ENCODE measurements at places on chromosomes 11 and 22.

DNA sequence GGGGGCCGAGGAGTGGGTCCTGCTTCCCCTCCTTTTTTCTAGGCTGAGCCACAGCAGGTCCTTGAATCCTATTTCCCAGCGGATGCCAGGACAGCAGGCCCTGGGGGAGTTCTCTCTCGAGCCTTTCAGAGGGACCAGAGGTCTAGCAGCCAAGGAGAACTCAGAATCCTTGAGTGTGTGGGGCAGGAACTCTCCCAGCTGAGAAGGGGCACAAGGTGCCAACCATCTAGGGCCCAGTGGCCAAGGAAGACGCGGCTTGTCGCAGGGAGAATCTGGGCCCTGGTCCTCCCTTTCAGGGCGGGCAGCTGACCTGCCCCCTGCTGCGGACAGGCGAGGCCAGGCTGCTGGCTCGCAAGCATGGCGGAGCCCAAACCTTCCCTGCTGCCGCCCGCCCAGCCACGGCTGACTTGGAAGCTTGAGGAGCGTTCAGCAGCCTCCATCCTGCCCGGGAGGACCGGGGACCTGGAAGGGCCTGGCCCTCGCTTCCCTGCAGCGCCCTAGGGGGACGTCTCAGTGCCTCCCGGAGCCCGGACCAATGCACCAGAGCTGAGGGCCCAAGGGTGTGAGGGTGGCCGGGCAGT lies 972 bp upstream of the TSSC4 start:
- DNase-seq: no peak

DNA sequence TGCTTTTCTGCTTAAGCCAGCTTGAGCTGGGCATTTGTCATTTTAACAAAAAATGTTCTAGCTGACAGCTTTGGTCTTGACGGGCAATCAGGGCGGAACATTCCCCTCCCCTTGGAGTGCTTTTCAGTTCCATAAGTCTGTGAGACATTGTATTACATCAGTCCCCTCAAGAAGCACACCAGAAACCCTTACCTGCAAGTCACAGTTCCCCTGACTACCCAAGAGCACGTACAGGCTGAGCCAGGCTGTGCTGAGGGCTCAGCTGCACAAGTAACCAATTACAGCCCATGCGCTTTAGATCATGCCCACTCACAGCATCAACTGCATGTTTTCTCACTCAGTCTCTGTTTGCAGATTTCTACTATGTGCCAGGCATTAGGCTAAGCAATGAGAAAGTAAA lies 19.1 kb downstream of the HIRA start:
- DNase-seq: no peak

GRCh38 chr11:104876861-104877431 lies 21.3 kb downstream of the CASP12 start:
- no peak for DNase-seq

DNA sequence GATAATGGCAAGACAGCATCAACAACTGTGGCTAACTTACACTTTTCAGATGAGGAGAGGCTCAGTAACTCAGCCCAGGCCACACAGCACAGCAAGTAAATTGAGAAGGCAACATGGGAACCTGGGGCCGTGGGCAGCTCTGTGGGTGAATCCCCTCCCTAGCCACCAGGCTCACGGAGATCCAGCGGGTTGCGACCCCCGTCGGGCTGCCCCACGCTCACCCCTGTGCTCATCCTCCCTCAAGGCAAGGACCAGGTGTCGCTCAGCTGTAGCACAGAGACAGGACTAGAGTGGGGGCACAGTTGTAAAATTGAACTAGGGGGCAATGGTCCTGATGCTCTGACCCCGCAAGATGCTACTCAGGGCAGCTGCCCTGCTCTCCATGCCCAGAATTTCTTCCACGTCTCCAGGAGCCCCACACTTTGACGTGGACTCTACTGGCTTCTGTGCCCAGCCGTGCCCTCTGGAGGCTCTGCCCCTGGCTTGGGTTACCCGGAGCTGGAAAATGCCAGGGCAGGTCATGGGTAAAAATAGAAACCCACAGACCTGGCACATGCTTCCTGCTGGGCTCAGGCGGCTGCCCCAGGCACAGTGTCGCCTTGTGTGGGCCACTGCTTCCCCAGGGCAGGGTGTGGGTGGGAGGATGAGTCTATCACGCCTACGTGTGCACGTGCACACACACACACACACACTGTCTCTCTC lies 9.0 kb downstream of the TUBA8 start:
- DNase-seq: no peak

GRCh38 chr11:17887779-17888178 lies 125.1 kb downstream of the SERGEF start:
- DNase-seq: no peak

GRCh38 chr11:17721242-17721999 lies 2.0 kb downstream of the MYOD1 start:
- no peak for DNase-seq

DNA sequence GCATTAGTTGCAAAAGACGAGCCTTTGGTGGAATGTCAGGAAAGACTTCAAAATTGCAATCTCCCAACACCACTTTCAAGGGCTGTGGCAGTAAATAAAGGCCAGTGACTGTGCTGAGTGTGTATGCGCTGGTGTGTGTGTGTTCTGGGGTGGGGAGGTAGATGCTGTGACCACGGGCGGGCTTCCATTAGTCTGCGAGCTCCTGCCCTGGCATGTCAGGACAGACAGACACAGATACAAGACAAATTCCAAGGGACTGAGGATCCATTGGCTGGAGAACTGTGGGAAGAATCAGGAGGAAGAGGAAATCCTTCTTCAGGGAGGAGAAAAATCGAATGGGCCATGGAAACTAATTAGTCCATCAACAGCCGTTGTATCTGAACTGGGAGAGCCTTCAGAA lies 83.6 kb downstream of the FEZ1 start:
- no peak for DNase-seq

- no peak for DNase-seq
Observed at GRCh38 chr11:98040061-98040808, 980.5 kb upstream of the CNTN5 start.

GRCh38 chr11:35107861-35108260 lies 31.1 kb upstream of the CD44 start:
- no peak for DNase-seq

DNA sequence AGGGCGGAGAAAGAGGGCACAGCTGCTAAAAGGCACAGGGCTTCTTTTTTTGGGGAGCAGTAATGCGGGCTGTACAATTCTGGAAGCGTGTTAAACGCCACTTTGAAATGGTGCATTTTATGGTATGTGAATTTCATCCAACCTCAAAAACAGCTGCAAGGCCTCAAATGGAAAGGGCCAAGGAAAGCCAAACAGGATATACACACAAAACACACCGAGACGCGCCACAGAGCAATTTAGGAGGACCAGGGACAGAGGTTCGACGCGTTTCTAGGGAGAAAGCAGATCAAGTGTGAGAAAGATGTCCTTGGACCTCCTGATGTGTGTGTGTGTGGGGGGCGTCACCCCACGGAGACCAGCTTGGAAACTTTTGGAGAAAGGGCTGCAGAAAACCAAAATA lies 31.1 kb downstream of the TSPAN4 start:
- no peak for DNase-seq

GRCh38 chr11:120713296-120713695 lies 201.7 kb downstream of the GRIK4 start:
- no peak for DNase-seq

- no peak for DNase-seq
Observed at GRCh38 chr11:1852877-1853276, at the start of gene LSP1. TSS of gene LSP1 (plus strand) at chr11:1853084. CDS start at chr11:1853145, 61 bp downstream.

- DNase-seq: no peak
Observed at GRCh38 chr11:36777311-36777710, 179.3 kb upstream of the RAG2 start.

- DNase-seq: no peak
Observed at GRCh38 chr11:46534711-46535110, 59.1 kb downstream of the AMBRA1 start.

GRCh38 chr11:76408171-76408965 lies 27.2 kb downstream of the GVQW3 start:
- DNase-seq: no peak

Data from epithelial cell of prostate (primary cell).